ENCODE measurements at places on chromosomes 11 and 22.
A peak's percentile ranks its signal among the peaks of the same experiment; 100 is the strongest.

DNA sequence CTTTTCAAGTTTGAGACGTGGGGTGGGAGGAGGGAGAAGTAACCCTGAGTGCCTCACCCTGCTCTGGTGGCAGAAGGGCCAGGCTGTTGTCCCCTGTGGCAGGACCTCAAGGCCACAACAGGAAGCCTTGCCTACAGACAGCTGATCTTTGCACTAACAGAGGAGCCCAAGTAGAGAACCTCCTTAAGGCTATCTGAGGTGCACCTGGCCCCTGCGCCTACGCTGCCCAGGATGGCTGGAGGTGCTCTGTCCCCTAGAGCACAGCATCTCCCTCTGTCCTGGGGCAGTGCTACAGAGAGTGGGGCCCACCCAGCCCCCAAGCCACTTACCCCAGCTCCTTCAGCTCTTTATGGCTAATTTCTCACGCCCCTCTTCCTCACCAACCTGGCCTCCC, 27.0 kb downstream of the MYO7A start:
- no peak for ATAC-seq

- ATAC-seq: peak; percentile 85
Observed at GRCh38 chr22:50656122-50657070, 16.2 kb upstream of the SHANK3 start.

DNA sequence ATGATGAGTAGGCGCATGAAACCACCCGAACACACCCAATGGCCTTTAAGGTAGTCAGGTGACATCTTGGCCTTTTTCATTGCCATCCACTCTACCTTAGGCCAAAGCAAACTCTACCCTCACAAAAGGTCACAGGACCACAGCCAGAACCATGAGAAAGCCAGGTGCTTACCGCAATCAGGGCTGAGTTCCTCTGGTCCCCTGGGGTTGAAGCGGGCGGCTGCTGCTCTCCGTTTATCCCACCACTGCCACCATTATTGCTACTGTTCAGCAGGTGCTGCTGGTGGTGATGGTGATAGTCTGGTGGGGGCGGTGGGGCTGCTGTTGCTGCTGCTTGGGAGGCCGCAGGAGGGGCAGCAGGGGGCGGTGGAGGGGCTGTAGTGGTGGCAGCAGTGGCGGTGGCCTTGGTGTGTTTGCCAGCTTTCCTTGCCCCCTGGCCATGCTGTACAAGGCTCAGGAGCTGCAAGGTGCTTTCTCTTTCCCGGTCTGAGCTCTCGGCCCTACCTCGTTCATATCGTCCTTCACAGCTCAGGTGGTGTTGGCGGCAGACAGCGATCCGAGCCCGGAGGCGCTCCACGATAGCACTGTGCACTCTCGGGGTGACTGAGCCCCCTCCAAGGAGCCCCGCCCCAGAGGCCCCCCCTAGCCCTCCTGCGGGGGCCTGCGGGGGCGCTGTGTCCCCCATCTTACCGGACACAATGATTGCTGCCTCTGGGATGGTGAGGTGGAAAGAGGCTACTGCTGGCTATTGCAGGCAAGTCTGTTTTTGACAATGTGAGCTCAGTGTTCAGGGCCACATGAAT, 1.6 kb downstream of the MAML2 start:
- ATAC-seq: peak; percentile 18

DNA sequence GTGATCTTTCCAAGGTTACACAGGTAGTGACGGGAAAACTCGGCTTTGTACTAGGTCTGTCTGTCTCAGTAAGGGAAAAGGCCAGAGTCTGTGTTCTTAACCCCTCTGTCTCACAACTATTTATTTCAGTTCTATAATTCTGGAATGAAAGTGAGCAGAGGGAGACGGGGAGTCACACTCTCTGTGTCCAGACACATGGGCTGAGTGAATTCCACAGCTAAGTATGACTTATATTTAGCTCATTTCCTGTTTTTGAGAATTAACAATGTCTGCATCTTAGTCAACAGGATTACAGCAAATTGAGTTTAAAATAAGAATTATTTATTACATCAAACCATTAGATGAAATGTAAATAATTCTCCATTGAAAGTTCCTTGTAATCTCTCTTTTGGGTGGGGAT, 62.5 kb upstream of the OR4B1 start:
- ATAC-seq: no peak

GRCh38 chr11:117796872-117797529, at the start of gene DSCAML1:
DSCAML1 (minus strand) TSS chr11:117797216; CDS start chr11:117797079, 137 bp downstream.
- ATAC-seq: peak; percentile 85

DNA sequence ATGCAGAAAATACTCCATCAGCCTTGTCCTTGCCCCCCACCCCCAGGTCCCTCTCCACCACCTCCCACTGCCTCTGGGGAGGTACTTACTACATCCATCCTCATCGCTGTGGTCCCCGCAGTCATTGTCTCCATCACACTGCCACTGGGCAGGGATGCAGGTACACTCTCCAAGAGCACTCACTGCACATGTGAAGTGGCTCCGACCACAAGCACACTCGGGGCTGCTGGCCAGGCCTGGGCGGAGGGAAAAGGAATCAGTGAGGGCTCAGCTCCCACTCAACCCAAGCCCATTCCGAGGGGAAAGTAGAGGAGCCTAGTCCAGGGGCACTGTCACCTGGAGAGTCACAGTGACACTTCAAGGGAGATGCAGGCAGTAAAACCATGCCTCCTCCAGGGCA, 15.7 kb downstream of the LRP4 start:
- ATAC-seq: no peak

DNA sequence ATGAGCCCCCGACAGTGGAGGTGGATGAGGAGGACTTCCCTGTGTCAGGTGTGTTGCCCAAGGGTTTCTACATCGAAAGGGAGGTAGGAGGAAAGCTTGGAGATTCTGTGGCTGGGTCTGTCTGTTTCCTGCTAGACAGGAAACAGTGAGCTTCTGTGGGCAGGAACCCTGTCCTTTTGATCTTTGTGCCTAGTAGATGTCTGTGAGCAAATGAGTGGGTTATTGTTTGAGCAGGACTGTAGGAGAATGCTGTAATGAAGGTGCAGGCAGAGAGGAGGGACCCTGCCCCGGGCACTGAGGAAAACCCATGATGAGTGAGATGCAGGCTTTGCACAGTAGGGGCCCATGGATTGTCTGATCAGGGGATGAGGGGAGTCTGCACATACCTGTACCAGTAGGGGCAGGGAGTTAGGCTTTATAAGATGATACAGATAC, 14.0 kb downstream of the USP35 start:
- no peak for ATAC-seq

DNA sequence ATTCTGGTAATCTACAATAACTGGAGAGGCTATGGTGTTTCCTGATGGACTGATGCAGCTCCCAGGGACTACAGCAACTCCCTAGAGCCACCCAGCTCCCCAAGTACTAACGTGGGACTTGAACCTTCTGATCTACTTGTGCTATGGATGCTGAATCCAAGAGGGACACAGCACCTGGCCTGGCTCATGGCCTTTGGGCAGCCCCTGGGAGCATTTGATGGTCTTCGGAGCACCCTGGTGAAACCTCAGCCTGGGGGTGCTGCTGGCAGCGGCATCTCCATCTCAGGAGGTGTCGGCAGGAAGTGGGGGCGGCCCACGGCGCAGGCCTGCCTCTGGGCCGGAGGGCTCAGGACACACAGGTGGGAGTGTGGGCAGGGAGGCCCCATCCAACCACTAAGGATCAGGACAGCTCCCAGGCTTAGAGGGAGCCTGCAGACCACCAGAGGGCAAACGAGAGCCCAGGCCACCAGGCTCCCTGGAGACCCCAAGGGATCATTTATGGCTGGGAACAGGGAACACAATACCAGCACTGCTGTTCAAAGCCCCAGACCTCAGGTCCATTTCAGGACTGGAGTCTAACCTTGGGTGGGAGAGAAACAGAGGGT, 8.7 kb downstream of the EHD1 start:
- peak; percentile 37 for ATAC-seq

DNA sequence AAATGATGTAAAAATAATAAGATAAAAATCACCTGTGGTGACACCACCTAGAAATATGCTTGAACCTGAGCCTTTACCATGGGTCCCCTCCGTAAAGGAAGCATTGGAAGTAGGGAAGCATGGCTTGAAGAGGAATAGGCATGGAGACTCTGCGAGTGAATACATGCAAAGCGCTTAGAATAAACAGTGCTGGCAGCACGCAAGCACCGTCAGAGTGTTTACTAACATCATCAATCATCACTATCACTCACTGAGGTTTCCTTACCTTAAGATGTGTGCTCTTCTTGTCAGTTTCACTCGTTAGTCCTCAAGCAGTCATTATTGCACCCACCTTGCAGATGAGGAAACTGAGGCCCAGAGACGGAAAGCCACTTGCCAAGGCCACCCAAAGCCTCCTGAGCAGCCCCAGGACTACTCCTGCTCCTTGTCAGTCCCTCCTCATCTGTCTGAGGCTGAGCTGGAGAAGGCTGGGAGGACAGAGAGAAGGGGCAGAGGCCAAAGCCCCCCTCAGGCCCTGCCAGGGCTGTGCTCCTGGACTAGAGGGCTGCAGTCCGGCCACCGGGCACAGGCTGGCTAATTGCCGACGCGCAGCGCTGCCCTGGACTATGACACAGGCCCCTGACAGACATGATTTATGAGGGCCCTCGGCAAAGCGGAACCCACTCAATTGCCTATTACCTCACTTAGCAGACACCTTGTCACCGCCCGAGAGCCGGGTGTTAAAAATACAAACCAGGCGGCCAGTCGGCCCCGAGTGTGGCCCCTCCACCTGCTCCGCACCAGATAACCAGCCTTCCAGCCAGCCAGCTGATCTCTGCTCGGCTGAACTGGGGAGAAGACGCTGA, 168.9 kb downstream of the MN1 start:
- peak; percentile 80 for ATAC-seq

DNA sequence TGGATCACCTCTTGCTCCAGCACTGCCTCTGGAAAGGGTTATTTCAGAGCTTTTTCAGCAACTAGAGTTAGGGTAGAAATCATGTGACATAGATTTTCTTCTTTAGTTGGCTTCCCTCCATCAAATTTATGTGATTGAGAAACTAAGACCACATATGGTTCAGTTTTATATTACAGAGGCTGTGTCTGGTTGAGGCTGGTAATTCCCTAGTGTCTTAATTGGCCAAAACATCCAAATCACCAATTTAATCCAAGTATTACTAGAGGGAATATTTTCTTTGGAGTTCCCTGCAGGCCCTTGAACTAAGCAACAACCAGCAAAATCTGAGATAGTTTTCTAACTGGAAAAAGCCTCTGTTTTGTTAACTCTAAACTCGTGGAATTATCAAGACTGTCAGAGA, 136.3 kb downstream of the ARHGAP42 start:
- ATAC-seq: peak; percentile 21

- ATAC-seq: no peak
Observed at GRCh38 chr11:130911306-130911705, 5.0 kb downstream of the SNX19 start.

DNA sequence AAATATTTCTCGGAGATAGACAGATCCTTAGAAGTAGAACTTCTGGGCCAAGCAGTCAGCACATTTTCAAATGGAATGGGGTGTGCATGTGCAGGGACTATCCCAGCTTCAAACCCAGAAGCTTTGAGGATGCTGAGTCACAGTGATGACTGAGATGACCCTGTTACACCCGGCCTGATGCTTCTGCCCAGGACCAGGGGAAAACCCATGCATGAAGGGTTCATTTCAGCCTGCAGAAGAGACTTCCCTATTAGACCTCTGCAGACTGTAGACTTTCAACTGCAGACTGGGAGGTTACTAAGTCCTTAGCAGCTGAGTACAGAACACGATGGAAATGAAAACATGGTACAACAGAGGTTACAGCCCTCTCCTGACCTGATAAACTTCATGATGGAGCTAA, 3.6 kb upstream of the OR2AT4 start:
- no peak for ATAC-seq

DNA sequence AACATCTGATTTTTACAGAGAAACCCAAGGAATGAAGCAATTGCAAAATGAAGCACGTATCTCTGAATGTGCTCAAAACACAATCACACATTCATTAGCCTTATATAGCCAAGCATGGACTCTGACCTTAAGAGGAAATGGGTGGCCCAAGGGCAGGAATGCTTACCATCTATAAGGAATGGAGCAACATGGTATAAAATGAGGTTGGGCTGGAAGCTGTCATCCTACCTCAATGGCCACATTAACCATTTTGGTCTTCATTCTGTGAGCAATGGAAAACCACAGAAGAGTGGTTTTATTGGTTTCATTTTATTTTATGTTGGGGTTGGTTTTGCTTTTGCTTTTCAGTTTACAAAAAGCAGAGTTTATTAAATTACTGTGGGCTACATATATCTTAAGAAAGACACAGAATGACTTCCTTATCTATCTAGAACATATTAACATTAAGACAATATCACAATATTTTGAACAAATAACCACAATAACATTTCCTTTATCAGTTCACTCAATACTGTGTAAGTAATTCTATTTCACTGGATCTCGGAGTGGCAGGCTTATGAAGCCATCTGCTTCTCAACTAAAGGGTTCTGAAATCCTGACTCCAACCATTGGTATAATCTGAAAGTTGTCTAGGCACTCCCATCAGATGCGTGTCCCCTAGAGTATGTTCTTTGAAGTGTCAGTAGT, 10.8 kb upstream of the MS4A13 start:
- ATAC-seq: no peak

- no peak for ATAC-seq
Observed at GRCh38 chr11:102591160-102591718, 33.9 kb downstream of the MMP20 start.

DNA sequence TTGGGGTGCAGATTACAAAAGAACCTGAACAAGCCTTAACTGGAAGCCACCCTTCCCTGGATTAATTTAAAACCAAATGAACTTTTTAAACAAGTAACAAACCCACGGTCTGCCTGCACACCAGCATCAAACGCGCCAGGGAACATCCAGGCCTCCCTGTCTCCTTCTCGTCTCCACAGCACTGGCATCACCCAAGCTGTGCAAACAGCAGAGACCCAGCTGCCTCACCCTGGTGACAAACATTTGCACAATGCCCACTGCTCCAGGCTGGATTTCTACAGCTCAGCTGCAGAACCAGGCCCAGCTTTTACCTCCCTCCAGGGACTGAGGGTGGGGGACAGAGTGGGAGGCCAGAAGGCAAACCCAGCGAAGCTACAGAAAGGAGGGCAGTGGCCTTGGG, 7.0 kb downstream of the RPL3 start:
- ATAC-seq: no peak

DNA sequence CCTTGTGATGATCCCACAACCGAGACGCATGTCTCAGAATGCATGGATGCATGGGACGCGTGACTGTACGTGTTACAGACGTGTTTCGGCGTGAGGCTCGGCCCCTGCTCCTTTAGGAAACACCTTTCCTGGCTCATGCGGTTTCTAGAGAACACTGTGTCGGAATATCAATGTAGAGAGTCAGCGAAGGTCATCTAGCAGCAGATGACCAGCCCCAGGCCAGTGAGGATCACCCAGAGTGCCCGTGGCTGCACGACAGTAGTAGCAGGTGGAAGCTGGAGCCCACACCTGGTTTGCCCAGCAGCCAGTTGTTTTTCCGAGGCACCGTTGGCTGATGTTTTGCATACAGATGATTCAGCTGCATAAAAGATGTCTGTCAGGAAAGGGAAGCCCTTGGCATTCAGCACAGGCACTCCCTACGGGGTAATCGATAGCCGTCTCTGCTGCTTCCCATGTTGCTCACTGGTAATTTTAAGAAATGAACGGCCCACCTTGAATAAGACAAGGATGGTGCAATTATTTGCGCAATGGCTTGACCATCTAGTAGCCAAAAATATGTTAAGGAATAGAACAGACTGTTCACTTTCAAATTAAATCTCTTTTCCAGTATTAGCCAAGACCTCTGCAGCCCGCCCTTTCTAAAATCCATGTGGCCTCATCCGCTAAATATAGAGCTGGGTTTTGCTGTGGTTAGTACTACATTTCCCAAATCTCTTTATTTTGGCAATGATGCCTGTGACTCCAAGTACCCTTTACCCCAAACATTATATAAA, 1.1 kb upstream of the CLTCL1 start:
- no peak for ATAC-seq

GRCh38 chr11:469684-470560, 19.8 kb downstream of the PTDSS2 start:
- ATAC-seq: peak; percentile 72
